ENCODE measurements at places on chromosomes 5 and 9.
A peak's percentile ranks its signal among the peaks of the same experiment; 100 is the strongest.

- DNase-seq: no peak
Observed at GRCh38 chr9:91120200-91120599, 241.5 kb downstream of the AUH start.

DNA sequence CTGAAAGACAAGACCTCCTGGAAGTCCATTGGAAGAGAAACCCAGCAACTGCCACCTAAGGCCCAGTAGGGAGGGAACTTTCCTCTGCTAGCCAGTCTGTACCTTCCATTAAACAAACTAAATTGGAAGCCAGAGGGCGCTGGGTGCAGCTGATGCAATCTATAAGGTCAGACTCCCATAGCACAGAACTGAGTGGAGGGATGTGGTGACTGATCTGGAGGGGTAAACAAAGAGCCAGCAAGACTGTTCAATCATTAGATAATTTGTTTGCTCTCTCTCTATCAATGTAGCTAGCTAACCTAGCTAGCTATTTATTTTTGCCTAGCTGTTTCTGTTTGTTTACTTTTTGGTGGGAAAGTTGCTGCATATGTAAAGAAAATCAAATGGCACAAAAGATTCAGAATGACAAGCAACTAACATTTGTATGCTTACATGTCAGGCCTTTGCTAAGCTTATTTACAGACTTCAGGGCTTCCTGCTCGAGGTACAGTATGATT is 291.8 kb upstream of the DAB2 start:
- DNase-seq: no peak

- no peak for DNase-seq
Observed at GRCh38 chr5:146586752-146587151, 70.8 kb upstream of the GPR151 start.

- DNase-seq: no peak
Observed at GRCh38 chr5:181099602-181100086, 31.3 kb downstream of the OR2V1 start.

GRCh38 chr5:30502277-30502676 is 691.2 kb upstream of the CDH6 start:
- DNase-seq: no peak

- DNase-seq: no peak
Observed at GRCh38 chr9:98402019-98402840, 146.8 kb upstream of the TBC1D2 start.

DNA sequence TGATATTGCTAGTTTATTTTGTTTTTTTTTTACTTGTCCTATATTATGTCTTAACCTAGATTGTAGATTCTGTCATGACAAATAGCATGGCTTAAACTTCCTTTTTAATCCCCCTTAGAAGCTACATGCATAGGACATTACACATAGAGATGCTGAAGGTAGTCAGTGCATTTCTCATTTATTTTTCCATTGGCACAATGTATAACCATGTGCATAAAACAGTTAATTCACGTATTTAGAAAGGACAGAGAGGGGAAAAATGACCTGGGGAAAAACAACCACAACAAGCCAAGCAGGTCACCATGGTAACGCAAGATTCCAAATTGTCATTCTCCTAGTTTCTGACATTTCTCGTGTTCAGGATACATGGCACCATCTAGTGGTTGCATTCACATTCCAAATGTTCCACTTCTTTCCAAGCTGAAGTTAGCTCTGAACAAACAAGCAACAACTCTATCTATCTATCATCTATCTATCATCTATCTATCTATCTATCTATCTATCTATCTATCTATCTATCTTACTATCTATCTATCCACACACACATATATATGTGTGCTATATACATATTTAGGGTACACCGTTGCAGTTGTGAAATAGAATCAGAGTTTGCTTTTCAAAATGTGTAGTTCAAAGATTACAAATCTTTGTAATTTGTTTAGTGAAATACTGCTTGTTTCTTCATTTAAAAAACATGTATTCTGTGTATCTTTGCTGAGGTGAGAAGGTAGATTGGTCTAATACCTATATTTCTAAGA is 487.2 kb upstream of the ST8SIA4 start:
- DNase-seq: no peak

DNA sequence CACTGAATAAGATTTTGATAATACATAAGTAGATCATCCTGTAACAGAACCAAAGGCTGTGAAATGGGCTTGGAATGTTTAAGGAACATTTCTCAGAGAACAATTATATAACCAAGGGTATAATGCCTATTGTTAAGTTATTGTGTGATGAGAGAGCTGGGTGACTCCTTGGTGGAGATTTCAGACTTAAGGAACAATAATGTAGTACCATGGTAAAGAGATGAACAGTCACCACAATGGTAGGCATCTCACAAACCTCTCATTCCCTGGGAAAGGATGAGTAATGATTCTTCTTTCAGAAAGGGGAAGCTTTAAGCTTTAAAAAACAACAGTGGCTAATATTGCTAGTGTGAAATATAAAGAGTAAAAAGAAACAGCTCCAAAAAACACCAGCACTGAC is 147.4 kb downstream of the TRIM36 start:
- DNase-seq: no peak

GRCh38 chr5:96117771-96118651 is 156.4 kb upstream of the ELL2 start:
- DNase-seq: no peak

- no peak for DNase-seq
Observed at GRCh38 chr9:3191715-3192114, 334.1 kb downstream of the RFX3 start.

GRCh38 chr9:76417394-76417793 is 23.2 kb upstream of the RFK start:
- no peak for DNase-seq

DNA sequence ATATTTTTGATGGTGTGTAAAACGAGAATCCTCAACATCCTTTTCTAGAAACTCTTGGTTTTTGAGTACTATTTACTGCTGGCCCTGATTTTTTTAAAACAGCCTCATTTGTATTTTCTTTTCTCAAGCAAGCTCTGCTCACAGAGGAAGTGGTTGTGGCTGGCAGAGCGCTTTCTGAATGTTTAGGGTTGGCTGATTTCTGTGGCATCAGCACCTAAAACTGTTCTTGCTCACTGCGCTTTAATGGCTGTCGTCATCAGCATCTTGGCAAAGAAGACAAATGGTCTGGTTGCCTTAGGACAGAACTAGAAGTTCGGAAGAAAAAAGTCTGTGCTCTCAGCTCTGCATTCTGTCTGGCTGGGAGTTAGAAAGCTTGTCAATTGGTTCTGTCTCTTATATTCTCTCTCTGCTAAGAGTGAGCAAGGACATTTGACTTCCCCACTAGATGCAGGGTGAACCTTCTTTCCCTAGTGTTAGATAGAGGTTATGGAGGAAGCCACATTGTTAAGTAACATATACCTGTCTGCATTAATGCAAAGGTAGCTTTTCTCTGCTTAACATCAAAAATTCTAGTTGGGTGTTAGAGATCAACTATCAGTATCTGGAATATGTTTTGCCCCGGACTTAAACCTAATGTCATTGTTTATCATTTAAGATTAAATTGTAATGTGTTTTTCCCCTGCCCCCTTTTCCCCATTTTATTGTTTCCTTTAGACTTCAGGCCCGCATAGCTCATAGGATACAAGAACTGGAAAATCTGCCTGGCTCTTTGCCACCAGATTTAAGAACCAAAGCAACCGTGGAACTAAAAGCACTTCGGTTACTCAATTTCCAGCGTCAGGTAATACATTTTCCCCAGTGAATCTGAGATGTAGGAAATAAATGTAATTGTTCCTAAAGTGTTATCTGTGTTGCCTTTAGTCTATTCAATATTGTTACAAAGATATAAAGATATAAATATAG is 39.0 kb downstream of the SMARCA2 start:
- DNase-seq: peak; percentile 32
